ENCODE measurements at places on chromosomes 13 and 19.

DNA sequence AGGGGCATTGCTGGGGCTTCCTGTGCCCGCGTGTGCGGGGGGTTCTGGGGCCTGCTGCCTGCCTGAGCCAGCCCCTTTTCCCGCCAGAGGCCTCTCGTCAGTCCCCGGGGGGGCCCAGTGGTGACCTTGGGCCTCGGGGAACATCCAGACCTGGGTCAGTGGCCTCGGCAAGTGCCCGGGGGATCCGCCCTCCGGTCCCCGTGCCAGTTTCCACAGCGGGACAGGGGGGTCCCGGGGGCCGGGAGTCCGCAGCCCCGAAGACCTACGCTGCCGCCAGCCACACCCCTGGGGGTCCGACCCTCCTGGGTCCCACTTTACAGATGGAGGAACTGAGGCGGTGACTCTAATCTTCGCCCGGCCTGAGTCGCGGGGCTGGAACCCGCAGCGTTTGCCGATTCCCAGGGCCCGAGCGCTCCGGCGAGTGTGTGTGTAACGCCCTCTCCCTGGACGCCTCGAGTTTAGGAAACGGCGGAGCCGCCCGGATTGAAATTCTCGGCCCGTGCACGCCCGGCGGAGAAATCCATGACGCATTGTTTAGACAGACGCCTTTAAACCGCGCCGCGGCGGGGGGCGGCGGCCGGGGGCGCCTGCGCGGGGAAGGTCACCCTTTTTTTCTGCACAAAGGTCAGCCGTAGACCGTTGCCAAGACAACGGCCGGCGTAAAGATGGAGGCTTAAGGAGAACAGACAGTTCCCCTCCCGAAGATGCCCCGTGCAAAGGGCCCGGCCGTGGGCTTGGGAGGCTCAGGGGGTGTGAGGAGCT, 39.3 kb downstream of the EFNA2 start:
- DNase-seq = peak; percentile 55

- peak; percentile 4 for DNase-seq
Measured at GRCh38 chr13:97945792-97946419, 7.6 kb upstream of the IPO5 start.

- DNase-seq = no peak
Measured at GRCh38 chr13:58883405-58883804, 1251.9 kb downstream of the PCDH17 start.

GRCh38 chr13:110397436-110398115, 90.5 kb downstream of the COL4A2 start:
- no peak for DNase-seq

DNA sequence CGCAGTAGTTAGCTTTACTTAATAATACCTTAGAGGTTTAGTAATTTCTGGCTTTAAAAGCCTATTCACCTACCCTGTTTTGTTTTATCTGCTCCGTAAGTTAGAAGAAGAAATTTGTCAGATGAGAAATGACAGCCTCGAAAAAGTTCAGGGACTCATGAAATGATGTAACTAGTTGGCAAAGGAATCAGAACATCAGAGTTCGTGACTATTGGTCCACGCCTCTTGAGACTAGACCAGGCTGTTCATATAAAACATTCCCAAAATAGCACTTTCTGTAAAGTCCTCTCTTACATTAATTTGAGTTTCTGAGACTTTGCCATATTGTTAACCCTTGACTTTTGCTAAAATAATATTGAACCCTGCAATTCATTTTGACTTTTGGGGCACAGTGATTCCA, 92.0 kb downstream of the HS6ST3 start:
- DNase-seq = no peak

DNA sequence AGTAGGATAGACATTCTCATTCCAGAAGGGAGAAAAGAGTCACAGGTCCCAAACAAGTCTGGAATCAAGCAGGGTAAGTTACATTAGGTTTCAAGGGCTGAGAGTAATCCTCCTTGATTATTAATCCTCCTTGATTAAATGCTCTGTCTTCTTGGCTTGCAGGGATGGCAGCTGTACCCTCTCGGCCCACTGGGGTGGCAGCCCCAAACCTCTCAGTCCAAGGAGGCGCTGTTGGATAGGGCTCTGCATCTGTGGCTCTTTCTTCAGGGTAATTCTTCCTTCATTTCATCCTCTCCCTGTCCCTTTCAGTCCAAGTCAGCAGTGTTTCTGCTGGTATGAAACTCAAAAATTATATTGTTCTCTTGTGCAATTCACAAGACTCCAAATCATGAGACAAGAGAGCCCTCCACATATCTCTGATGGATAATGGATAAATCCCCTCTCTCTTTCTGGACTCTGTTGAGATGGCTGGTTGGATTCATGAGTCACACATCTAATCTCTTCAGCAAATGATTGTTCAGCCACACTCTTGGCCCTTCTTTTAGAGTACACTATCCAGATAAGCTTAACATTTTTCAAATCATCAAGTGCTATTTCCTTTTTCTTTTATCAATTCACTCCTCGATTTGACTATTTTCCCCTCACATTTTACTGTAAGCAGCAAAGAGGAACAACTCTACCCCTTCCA, 323.7 kb upstream of the HTR2A start:
- DNase-seq = no peak

- no peak for DNase-seq
Measured at GRCh38 chr13:106089261-106089980, 446.0 kb downstream of the EFNB2 start.

Data from activated CD4-positive, alpha-beta T cell treated with anti-CD3 and anti-CD28 coated beads for 48 hours (primary cell).